Progenitor cell of endocrine pancreas (in vitro differentiated cells): ENCODE measurements at places on chromosomes 4 and X. TPM values are rescaled to one million over a fixed set of nuclear protein-coding genes. Genes with fewer than 3 reads are reported as not detected.

GRCh38 chrX:38661561-38661960 lies 100.2 kb downstream of the TSPAN7 start:
- DNase-seq, result no peak

GRCh38 chrX:44906041-44906440 lies 33.1 kb downstream of the KDM6A start:
- DNase-seq, result no peak

The ITIH6 gene
- total RNA-seq, result not detected in 2 replicates

The CT45A10 gene
- not detected in 2 replicates for total RNA-seq

- no peak for DNase-seq
Observed at GRCh38 chrX:140971099-140971795, 31.1 kb upstream of the SPANXB1 start.

DNA sequence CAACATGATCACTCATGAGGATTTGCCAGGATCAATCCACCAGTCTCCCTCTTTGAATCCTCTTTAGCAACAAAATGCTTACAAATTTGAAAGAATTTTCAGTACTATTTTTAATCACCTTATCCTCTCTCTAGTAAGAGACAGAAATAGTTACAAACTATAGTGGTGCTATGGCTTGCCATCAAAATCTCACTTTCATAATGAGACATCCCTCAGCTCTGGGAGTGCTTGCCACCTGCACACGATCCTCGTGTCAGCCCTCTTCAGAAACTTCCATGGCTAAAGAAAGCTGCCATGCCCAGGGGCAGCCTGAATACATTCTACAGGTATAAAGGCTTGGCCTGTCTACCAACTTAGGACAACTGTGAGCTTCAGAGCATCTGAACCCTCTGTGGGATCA lies 5.1 kb upstream of the DHX15 start:
- no peak for DNase-seq

DNA sequence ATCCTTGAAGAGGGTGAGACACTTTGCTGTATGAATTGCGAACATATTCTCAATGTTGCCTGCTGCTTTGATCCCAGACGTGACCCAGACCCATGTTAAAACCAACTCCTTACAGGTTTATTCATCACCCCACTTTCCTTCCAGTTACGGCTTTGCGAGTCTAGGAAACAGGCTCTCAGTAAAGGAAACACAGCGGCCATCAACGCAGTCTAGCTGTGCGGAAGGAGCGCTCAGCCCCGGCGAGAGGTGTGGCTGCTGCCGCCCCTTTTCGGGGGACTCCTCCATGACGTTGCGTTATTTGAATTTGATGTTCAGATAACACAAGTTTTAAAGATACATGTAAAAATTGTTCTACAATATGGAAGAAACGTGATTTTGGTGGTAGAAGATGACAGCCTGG lies 206.4 kb upstream of the FAT1 start:
- no peak for DNase-seq

DNA sequence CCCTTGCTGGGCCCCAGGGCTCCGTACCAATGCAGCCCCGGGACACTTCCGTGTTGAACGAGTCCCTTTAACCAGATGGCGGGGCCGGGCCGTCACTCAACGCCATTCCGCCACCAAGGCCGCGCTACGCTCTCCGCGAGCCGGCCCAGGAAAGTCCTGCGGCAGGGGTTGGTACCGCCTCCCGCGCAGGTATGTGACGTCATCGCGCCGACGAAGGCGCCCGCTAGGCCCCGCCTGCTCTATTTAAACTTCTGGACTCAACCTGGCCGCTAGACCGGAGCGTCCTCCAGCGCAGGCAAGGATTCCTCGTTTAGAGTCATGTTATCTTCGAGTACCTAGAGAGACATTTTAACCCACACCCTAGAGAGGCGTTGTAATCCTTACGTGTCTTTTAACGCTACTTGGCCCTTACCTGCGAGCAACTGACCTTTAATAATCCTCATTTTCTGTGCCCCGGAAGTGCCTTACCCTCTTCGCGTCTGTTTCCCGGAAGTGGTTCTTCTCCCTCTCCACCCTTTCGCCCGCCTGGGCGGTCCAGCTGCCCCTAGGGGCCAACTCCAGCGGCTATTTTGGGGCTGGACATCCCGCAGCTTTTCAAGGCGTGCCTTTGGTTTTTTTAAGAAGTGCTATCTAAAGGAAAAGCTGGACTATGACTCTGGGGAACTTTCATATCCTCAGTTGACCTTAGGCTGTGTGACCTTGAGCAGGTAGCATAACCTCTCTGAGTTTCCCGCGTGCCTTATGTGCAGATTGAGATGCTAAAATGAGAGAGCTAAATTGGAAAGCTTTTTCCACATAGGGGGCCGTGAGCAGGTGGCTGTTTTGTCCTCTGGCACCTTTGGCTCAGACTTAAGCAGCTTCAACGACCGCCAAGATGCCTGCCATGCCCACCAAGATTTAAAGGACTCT lies at the start of gene PNPLA4:
Gene PNPLA4, minus strand, starts transcription at position 155 of the 909 bp plus-strand sequence. CDS start 1,294 bp downstream, outside the sequence.
- DNase-seq, result peak; percentile 67

The CFAP99 gene
- total RNA-seq, result not detected in 2 replicates

The PSAPL1 gene
- total RNA-seq, result 0.14 and 0.38 TPM in 2 replicates

- no peak for DNase-seq
Observed at GRCh38 chr4:111537871-111538270, 607.4 kb upstream of the FAM241A start.

The BMPR1B gene
- 21.1 and 23.2 TPM in 2 replicates for total RNA-seq

The BTC gene
- total RNA-seq, result 0.46 and 0.60 TPM in 2 replicates

DNA sequence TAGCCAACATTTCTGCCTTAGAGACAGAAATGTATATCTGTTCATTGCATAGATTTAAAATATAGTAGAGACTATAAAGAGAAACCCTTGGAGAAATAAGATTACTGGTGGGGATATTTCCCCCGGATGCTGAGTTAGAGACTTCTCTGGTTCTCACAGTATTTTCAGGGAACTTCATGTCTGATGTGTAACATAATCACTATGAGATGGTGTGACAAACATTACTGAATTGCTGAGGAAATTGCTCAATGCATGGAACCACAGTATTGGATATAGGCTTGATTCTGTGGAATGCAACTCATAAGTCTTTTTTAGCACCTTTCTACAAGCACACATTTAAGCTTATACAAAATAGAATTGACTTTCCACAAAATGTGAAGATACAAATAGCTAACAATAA lies 152.7 kb downstream of the SOWAHB start:
- DNase-seq, result no peak

- DNase-seq, result no peak
Observed at GRCh38 chrX:27966492-27966891, 14.8 kb downstream of the DCAF8L1 start.

GRCh38 chrX:53247928-53248327 lies 22.9 kb upstream of the KDM5C start:
- no peak for DNase-seq

GRCh38 chr4:38860788-38861424 lies 4.3 kb upstream of the TLR6 start:
- peak; percentile 12 for DNase-seq

DNA sequence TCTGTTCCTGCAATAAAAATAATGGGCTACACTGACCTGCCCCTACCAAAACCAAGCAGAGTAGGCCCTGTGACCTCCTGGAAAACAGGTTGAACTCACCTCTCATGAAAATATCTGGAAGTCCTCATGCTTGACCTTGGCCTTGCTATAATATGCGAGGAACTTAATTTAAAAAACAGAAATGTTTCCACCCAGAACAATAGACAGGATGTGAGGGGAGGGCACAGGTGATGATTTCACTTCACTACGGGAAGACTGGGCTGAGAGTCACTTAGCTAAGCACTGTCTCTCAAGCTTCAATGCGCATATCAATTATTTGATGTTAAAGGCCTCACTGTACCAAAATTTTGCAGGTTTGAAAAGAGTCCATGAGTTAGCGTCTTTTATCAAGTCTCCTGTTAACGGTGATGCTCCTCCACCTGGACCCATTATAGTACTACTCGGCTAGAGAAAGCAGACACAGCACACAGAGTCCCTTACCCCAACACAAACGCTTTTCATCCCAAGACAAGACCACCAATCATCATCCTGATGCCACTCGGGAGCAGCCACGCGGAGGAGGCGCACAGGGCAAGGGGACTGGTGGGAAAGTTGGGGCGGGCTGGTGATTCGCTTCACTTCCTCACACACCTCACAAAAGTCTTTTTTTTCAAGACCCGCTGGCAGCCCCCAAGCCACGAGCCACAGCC lies 25.9 kb downstream of the ZNF721 start:
- no peak for DNase-seq
